ENCODE measurements at places on chromosomes 13 and 19.

DNA sequence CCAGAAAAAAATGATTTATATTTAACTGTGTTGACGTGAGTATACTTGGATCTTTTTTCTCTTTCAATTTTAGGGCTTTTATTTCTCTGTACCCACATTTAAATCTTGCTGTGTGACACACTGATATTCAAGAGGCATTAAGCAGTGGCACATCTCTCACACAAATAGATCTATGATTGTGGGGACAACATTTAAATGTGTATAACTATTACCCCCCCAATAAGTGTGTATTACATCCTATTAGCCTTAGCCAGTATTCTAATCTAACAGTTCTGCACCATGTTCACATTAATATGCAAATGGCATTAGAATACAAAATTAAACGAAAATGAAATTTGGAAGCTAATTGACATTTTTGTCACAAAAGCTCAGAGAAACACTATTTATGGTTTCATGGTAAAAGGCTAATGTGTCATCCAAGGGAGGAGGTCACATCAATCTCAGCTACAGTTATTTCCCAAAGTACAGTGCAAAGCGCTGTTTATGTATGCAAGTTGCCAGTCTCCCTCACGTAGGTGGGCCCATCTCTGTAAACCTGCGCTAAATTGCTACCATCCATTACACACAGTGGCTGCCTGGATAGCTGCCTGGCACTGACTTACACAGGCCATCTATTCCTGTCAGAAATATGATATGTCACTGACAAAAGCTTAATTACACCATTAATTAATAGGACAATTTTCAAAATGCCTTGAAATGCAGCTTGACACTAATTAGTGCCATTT, 984.7 kb upstream of the PCDH9 start:
- no peak for DNase-seq

- DNase-seq: no peak
Measured at GRCh38 chr19:38285567-38285966, 18.5 kb upstream of the C19orf33 start.

- DNase-seq: no peak
Measured at GRCh38 chr19:4930664-4931063, 21.4 kb downstream of the UHRF1 start.

DNA sequence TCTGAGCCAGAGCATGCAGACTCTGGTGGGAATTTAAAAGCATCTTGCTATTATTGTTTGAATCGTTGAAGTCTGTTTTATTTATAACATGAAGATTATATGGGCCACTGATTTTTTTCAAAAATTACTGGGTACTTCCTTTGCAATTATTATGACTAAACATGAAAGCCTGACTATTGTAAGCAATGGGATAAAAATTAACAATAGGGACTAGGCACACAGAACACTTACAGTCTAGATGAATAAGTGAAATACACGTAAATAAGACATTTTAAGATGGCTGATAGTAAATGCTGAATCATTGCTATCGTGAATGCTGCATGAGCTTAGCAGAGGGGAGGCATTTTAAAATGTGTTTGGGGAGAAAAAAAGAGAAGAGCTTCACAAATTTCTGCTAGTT, 81.0 kb upstream of the MAB21L1 start:
- DNase-seq: no peak

- no peak for DNase-seq
Measured at GRCh38 chr19:42197375-42197817, 20.1 kb downstream of the DEDD2 start.

DNA sequence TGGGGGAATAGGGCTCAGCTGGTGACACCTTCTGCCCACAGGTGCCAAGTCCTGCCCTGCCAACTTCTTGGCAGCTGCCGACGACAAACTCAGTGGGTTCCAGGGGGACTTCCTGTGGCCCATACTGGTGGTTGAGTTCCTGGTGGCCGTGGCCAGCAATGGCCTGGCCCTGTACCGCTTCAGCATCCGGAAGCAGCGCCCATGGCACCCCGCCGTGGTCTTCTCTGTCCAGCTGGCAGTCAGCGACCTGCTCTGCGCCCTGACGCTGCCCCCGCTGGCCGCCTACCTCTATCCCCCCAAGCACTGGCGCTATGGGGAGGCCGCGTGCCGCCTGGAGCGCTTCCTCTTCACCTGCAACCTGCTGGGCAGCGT, 2.1 kb downstream of the P2RY11 start:
- no peak for DNase-seq

GRCh38 chr19:4493104-4493928, 21.2 kb downstream of the HDGFL2 start:
- no peak for DNase-seq

- DNase-seq: no peak
Measured at GRCh38 chr19:29429581-29429980, 96.2 kb upstream of the VSTM2B start.

DNA sequence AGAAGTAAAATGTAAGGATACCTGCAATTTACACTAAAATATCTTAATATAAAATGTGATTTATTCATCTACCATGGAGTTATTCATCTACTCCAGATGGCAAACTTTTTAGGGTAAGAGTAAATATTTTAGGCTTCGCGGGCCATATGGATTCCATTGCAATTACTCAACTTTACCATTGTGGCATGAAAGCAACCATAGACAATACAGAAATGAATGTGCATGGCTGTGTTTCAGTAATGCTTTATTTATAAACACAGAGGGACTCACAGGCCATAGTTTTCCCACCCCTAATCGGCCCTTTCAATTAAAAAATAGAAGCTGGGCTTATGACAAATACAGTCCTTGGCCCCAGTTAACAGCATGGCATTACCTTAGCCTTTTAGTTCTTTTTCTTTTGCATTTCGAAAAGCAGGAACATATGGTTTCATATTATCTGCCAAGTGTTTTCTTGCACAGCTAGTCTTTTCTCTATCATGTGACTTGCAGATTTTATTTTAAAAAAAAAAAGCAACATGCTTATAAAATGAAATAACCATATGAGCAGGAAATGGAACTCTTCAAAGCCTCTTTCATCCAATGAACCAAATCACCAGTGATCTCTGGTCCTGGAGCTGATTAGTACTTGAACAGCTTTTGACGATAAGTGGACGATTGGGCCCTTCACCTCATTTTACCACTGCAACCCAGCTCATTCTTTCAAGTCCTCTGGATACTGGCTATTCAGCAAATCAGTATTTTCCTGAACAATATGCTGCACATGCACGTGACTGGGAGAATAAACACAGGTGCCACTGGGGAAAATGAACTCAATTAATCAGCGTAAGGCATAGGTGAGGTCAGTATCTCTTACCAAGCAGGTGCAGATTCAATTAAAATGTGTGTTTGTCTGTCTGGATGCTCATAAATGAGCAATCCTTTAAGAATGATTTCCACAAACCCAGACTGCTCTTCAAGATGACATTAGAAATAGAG, 63.9 kb downstream of the LHFPL6 start:
- no peak for DNase-seq

- peak; percentile 77 for DNase-seq
Measured at GRCh38 chr19:51689751-51690453, 3.2 kb upstream of the SPACA6 start.

DNA sequence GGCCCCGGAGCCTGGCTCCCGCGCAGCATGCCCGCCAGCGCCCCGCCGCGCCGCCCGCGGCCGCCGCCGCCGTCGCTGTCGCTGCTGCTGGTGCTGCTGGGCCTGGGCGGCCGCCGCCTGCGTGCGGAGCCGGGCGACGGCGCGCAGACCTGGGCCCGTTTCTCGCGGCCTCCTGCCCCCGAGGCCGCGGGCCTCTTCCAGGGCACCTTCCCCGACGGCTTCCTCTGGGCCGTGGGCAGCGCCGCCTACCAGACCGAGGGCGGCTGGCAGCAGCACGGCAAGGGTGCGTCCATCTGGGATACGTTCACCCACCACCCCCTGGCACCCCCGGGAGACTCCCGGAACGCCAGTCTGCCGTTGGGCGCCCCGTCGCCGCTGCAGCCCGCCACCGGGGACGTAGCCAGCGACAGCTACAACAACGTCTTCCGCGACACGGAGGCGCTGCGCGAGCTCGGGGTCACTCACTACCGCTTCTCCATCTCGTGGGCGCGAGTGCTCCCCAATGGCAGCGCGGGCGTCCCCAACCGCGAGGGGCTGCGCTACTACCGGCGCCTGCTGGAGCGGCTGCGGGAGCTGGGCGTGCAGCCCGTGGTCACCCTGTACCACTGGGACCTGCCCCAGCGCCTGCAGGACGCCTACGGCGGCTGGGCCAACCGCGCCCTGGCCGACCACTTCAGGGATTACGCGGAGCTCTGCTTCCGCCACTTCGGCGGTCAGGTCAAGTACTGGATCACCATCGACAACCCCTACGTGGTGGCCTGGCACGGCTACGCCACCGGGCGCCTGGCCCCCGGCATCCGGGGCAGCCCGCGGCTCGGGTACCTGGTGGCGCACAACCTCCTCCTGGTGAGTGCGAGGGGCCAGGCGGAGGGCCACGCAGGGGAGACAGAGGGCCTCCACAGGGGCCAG, at the start of gene KL:
Gene KL, plus strand, starts transcription at position 10 of the 909 bp plus-strand sequence. Its CDS starts 18 bp downstream, at position 28.
- DNase-seq: peak; percentile 53

DNA sequence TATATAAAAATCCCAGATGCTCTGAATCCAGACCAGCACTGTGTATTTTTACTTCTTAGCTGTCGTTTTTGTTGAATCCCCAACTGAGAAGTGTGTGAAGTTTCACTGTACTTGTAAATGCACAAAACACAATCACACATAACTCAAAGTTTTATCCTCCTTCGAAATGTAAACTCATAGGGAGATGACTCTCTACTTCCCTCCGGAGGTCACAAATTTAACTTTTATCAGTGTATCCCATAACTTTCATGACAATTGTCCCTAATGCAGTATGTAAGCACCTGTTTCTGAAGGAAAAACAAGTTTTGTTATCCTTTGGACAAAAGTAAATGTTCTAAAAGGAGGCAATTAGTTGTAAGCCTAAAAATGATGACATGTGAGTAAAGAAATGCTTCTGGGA, 665.0 kb upstream of the SLITRK6 start:
- DNase-seq: peak; percentile 8

DNA sequence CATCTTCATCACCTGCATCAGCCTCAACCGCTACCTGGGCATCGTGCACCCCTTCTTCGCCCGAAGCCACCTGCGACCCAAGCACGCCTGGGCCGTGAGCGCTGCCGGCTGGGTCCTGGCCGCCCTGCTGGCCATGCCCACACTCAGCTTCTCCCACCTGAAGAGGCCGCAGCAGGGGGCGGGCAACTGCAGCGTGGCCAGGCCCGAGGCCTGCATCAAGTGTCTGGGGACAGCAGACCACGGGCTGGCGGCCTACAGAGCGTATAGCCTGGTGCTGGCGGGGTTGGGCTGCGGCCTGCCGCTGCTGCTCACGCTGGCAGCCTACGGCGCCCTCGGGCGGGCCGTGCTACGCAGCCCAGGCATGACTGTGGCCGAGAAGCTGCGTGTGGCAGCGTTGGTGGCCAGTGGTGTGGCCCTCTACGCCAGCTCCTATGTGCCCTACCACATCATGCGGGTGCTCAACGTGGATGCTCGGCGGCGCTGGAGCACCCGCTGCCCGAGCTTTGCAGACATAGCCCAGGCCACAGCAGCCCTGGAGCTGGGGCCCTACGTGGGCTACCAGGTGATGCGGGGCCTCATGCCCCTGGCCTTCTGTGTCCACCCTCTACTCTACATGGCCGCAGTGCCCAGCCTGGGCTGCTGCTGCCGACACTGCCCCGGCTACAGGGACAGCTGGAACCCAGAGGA, 2.6 kb downstream of the P2RY11 start:
- no peak for DNase-seq

- peak; percentile 93 for DNase-seq
Measured at GRCh38 chr19:54390942-54391577, 24.2 kb upstream of the TTYH1 start.

- no peak for DNase-seq
Measured at GRCh38 chr13:85592211-85592610, 207.0 kb downstream of the SLITRK6 start.

GRCh38 chr19:6062961-6063575, 47.2 kb downstream of the RFX2 start:
- DNase-seq: no peak

- DNase-seq: no peak
Measured at GRCh38 chr19:15471639-15472101, 7.3 kb upstream of the RASAL3 start.

DNA sequence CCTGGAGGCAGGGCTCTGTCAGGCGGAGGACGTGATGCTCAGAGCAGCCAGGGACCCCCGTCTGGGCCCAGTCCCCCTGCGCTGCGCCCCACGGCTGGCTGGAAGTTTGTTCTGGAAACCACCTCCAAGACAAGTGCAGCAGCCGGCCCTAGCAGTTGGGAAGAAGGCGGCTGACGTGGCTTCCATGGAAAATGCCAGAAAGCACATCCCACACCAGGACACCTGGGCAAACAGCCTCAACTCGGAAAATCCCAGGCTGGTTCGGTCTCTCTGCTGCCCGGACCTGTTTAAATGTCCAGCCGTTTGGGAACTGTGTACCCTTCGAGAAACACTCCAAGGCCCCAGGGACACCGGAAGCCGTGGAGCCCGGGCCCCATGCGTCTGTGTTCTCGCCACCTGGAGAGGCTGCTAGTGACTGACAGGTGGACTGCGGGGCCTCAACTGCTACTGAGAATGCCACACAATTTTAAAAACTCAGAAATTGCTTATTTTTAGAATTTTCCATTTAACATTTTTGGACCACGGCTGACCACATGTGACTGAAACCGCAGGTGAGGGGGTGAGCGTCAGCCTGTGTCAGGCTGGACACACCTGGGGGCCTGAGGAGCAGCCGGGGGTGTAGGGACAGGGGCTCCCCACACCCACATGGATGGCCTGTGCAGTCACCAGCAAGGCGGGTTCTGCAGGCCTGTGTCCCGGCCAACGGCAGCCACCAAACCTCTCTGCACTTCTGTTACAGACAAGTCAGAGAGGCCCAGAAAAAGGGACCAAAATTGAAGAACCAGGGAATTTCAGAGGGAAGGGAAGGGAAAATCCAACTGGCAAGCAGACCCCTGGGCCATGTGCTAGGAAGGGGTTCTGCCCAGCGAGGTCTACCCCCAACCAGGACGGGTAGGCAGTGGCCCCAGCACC, 31.7 kb downstream of the RASA3 start:
- no peak for DNase-seq

DNA sequence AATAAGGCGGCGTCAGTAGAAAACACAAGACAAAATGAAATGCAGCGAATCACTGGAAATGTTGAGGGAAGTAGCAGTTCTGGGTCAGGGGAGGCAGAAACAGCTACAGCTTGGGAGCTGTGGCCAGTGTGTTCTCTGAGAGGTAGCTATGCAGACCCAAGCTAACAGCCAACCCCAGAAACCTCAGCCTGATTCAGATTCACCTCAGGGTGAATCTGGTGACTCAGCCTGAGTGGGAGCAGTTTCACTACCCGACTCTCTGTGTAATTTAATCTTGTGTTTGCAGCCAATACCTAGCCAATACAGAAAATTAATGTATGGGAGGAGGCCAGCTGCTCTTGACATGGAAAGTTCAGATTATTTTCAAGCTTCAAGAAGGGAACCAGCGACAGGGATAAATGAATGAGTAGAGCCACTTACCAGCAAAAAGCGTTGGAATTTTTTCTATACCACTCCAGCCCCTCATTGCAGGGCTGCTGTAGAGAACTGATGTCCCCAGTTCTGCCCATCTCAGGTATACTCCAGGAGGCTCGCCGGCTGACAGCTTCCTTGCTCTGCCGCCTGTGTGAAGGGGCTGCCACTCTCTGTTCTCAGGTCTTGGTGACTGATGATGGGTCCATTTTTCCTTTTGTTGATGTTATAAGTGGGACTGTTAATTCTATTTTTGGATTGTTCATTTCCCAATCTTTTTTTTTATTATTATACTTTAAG, 8.9 kb downstream of the IGFL3 start:
- DNase-seq: no peak

Measured in neural progenitor cell (in vitro differentiated cells).